ENCODE measurements at places on chromosomes 4 and X. TPM values are rescaled to one million over a fixed set of nuclear protein-coding genes. Genes with fewer than 3 reads are reported as not detected.

Gene DRD5
- total RNA-seq = not detected

Gene HGFAC
- 9.4 TPM for total RNA-seq

Gene MAGEB10
- total RNA-seq = not detected

Gene GPRASP1
- 9.8 TPM for total RNA-seq

Gene ACOX3
- 23.8 TPM for total RNA-seq

Gene OTUD5
- total RNA-seq = 68.3 TPM

Gene PRSS12
- total RNA-seq = 113 TPM

Gene SSX3
- not detected for total RNA-seq

Gene HTR2C
- total RNA-seq = not detected

Gene HPGD
- total RNA-seq = 0.64 TPM

Gene SULT1E1
- total RNA-seq = not detected

Gene LRAT
- total RNA-seq = 0.20 TPM

- DNase-seq = peak; percentile 16
Measured at GRCh38 chr4:70687392-70687791, 940 bp upstream of the UTP3 start.

- DNase-seq = no peak
Measured at GRCh38 chr4:28014469-28014868, 1153.8 kb downstream of the STIM2 start.

GRCh38 chr4:126705266-126705665 is 927.5 kb upstream of the INTU start:
- no peak for DNase-seq

GRCh38 chrX:20181598-20182329 is 40.1 kb upstream of the EIF1AX start:
- DNase-seq = no peak

DNA sequence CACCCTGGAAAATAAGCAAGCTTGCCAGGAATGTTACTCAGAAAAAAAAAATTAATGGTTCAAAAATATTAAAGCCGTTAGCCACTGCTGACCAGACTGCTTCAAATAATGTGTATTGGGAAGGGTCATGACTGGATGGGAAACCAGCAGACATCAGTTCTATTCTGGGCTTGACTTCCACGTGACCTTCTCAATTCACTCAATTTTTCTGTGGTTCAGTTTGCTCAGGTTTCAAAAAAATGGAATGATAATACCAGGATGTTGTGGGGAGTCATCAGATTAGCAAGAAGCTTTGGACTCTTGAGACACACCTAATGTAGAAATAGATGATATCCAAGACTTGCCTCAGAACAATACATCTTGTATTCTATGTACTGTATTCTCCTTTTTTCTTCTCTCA is 541.9 kb upstream of the BOD1L1 start:
- DNase-seq = no peak

- DNase-seq = no peak
Measured at GRCh38 chrX:76420237-76420636, 7.3 kb upstream of the MAGEE1 start.

- DNase-seq = peak; percentile 69
Measured at GRCh38 chr4:76197971-76198410, 15.6 kb downstream of the SCARB2 start.

- peak; percentile 14 for DNase-seq
Measured at GRCh38 chr4:107036584-107037198, 578 bp upstream of the DKK2 start.

DNA sequence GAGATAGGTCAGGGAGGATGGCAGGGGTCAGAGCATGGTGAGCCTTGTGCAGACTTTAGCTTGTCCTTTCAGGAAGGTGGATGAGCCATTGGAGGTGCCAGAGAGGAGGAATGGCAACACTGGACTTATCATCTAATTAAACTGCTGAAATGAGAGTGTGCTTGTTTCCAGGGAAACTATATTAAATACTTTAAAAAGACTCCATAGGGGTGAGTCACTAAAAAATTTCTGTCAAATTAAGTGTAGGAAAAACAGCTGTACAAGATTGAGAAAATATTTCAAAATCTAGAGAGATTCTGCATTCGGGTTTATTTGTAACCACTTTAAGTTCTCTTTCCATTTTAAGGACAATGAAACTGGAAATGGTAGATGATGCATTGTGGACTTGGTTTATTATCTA is 11.4 kb downstream of the FRAS1 start:
- DNase-seq = no peak

GRCh38 chrX:113124693-113125092 is 284.1 kb upstream of the AMOT start:
- DNase-seq = no peak

GRCh38 chr4:132123870-132124623 is 1025.0 kb upstream of the PCDH10 start:
- DNase-seq = no peak

GRCh38 chr4:55545151-55545550 is 1.6 kb downstream of the CLOCK start:
- DNase-seq = no peak

DNA sequence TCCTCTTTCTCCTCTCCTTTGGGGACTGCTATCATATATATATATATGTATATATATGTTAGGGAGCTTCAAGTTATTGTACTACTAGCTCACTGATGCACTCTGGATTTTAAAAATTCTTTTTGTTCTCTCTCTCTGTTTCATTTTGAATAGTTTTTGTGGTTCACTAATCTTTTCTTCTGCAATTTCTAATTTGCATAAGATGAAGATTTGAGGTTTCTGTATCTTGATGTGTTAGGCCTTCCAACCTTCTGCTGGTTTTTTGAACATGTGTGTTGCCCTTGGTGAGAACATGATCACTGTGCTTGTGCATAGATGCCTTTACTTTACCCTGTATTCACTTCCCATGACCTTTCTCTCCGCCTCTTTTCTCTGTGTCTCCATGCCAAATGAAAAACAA is 7.8 kb upstream of the ZNF718 start:
- no peak for DNase-seq

DNA sequence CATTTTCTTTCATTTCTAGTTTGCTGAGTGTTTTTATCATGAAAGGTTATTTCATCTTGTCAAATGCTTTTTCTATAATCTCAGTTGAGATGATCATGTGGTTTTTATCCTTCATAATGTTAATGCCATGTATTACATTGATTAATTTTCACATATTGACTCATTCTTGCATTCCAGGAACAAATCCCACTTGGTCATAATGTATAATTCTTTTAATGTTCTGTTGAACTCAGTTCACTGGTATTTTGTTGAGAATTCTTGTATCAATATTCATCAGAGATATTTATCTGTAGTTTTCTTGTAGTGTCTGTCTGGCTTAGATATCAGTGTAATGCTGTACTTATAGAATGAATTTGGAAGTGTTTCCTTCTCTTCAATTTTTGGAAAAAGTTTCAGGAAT is 16.7 kb upstream of the LHFPL1 start:
- DNase-seq = no peak

DNA sequence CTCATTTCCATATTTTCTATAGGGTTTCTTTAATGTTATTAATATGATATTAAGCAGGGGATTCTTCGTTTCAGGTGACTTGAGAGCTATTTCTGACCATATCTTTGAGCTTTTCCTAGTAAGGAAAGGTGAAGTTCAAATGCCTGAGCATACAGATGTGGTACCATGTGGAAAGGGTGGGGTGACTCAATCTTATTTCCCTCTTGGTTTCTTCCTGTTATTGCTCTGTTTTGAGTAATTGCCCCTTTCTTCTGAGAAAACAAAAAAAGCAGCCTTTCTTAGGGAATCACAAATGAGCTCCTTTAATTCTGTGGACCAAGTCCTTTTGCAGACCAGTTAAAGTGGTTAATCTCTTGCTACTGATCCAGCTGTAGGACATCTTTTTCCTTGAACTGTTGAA is 41.0 kb upstream of the AGA start:
- DNase-seq = no peak

- DNase-seq = no peak
Measured at GRCh38 chr4:91279899-91280298, 1023.9 kb upstream of the GRID2 start.

- DNase-seq = no peak
Measured at GRCh38 chr4:77269505-77269904, 112.5 kb downstream of the CCNG2 start.

DNA sequence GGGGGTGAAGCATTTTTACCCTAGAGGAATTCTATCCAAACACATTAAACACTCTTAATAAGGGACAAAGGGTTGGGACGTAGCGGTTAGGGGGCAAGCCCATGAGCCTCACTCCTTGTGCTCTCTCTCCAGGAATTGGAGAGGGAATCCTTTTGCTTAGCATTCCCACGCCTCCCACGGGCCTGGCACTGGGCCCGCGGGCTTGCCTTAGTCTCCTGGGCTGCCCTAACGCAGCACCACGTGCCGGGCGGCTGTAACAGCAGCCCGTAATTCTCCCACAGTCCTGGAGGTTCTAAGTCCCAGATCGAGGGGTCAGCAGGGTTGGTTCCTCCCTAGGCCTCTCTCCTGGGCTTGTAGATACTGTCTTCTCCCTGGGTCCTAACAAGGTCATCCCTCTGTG is 67.5 kb downstream of the TBL1X start:
- DNase-seq = no peak

GRCh38 chrX:53125506-53125905 is 31.6 kb downstream of the KANTR start:
- DNase-seq = no peak

GRCh38 chr4:78166622-78167021 is 109.5 kb downstream of the FRAS1 start:
- DNase-seq = no peak

- no peak for DNase-seq
Measured at GRCh38 chr4:54054501-54054900, 9.9 kb downstream of the CHIC2 start.

GRCh38 chr4:40924096-40924792 is 174.5 kb downstream of the NSUN7 start:
- peak; percentile 89 for DNase-seq

DNA sequence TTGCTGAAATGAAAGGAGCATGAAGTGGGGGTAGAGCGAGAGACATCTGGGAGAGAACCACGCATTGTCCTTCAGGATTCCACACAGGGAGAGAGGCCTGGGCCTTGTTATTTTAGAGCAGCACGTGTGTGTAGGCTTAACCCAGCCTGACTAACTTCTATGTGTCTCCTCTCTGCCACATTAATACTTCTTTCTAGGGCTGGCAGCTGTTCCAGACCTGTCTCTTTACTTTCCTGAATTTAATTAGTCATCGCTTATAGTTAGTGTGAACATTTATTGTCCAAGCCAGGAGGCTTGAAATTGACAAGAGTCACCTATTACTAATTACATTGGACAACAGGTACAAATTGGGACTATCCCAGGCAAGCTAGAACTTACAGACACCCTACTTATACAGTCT is 51.3 kb downstream of the SMAD1 start:
- DNase-seq = no peak

DNA sequence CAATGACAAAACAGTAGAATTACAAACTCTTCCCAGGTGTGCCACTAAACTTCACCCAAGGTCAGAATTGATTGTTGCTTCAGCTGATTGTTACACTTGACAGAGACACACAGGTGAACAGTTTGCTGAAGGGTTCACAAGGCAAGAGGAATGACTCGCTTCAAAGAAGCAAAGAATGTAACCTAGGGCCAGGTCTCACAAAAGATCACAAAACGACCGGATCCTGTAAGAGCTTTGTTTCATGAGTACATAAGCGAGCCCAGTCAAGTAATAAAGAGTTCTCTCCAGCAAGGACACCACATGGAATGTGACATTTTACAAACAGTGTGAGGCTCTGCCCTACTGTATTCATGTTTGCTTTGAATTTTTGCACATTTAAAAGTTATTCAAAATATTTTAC is 9.1 kb downstream of the LNX1 start:
- DNase-seq = no peak

DNA sequence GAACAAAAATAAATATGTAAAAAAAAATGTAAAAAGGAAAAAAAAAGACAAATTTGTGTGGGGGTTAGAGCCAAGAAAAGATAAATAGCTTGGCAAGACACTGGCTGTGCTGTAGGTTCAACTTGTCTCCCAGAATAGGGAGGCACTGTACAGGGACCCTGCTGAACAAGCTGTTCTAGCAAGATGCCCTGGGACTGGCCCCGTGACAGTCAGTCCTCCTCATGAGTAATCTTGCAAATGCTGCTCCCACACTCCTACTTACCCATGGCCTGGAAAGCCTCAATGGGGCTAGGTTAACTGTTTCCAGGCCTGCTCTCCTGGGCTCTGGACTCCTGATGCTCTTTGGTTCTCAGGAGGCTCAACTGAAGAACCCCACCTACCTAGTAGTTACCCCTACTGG is 106.8 kb downstream of the ATG4A start:
- no peak for DNase-seq

DNA sequence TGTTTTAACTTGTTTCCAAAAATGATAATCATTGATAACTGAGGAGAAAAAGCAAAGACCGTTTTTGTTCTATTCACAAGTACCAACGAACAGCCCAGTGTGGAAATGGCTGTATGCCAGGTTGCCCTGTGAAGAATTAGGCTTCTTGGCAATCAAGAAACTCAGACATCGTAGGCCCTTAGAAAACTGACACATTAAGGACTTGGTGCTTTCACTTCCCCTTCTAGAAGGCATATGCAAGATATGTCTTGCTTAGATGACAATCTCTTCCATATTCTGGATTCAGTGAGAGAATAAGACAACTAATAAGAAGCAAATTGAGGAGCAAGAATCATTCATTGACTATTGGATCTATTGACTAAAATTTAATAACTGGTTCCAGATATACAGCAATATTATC is 56.6 kb downstream of the ANAPC10 start:
- DNase-seq = no peak

DNA sequence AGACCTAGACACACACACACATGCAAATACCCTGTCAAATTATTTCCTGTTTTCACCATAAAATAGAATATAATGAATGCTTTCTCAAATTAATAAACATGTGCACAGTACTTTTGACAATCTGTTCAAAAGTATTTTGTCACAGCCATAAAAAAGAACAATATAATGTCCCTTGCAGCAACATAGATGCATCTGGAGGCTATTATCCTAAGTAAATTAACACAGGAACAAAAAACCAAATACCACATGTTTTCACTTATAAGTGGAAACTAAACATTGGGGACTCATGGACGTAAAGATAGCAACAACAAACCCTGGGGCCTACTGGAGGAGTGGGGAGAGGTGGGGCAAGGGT is 15.5 kb downstream of the RAB40A start:
- DNase-seq = no peak

- no peak for DNase-seq
Measured at GRCh38 chrX:55815546-55815945, 98.0 kb downstream of the RRAGB start.

GRCh38 chr4:146900295-146900694 is 45.4 kb downstream of the TTC29 start:
- DNase-seq = no peak

DNA sequence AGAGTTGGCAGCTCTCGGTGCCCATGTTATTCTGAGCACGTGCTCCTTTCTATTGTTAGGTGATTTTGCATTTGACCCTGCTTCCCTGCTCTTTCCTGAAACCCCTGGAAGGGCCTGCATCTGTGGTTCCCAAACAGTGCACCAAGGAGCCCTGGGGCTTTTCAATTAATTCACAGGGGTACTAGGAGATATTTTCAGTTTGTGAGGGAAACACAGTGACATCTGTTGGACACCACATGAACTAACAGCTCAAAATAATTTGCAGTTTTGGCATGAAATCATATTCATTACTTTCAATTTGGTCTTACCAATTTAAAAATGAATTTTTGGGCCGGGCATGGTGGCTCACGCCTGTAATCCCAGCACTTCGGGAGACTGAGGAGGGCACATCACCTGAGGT is 156.6 kb downstream of the GATB start:
- no peak for DNase-seq

All from glutamatergic neuron (in vitro differentiated cells).